ENCODE measurements at places on chromosomes 4 and X.

- DNase-seq, result no peak
These were observed 75.3 kb upstream of the RAPGEF2 start for GRCh38 chr4:159027535-159027934.

DNA sequence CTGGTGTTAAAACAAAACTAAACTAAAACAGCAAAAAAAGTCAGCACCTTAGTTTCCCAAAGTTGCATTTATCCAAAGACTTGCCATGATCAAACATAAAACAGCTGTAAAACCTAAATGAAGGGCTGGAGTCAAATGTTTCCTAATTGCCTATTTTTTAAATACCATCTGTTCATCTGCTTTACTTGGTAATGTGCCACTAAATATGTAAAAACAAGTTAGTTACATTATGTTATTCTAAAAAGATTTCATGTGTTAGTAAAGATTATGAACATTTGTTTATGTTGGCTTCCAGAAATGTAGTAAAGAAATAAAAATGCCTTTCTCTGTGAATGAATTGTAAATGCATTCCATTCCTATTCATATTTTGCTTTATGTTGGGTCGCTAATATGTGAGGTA is 977.8 kb downstream of the FSTL5 start:
- DNase-seq, result no peak

- no peak for DNase-seq
These were observed 87.6 kb downstream of the TMEM131L start for GRCh38 chr4:153553819-153554170.

- no peak for DNase-seq
These were observed 15.2 kb downstream of the ADGRG2 start for GRCh38 chrX:19107035-19107434.

GRCh38 chr4:76830964-76831703 is 66.8 kb downstream of the SOWAHB start:
- DNase-seq, result peak; percentile 96

DNA sequence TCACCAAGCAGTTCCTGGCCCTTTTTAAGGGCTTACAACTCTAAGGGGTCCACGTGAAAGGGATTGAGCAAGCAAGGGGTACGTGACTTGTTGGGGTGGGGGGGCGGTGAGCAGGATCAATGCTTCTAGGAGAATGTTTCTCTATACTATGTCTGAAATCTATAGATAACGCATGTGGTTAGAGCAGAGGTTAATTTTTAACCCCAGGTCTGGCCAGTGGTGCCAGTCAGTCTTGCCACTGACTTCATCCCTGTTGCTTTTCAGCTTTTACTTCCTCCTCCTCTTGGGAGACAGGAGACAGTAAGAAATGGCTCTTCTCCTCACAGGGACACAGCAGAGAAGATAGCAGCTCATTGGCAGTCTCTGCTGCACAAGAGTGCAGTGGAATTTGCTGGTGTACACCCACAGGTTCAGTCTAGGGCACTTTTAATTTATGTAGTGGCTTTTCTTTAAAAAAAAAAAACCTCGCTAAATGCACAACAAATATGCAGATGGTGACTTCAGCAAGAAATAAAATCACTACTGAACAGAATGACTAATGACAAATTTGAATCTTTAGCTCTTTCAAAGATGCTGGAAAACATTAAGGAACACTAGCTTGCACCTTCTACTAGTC is 190.5 kb downstream of the CCNG2 start:
- DNase-seq, result no peak

GRCh38 chr4:171639540-171639939 is 173.7 kb upstream of the GALNTL6 start:
- DNase-seq, result no peak

- DNase-seq, result no peak
These were observed 159.6 kb upstream of the RBPJ start for GRCh38 chr4:26161030-26161824.

DNA sequence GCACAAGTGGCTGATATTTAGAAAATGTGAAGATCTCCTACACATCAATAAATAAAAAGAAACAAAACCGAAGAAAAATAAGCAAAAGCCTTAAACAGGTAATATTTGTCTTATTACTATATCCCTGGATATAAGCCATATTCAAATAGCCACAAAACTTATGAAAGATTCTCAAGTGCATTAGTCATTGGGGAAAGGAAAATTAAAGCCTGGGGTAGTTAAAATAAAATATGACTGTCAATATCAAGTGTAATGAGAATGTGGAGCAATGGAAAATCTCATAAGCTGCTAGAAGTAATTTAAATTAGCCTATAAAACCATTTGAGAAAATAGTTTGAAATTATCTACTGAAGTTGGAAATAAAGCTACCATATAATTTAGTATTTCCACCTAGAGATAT is 399.9 kb downstream of the GASK1B start:
- DNase-seq, result no peak
